ENCODE measurements at places on chromosomes 3 and 15. TPM values are rescaled to one million over a fixed set of nuclear protein-coding genes. Genes with fewer than 3 reads are reported as not detected.

Gene GOLGA6L7
- not detected for total RNA-seq

Gene STXBP5L
- total RNA-seq, result 0.18 TPM

Gene RBSN
- 16.0 TPM for total RNA-seq

Gene ARGFX
- not detected for total RNA-seq

Gene SMAD3
- 134 TPM for total RNA-seq

Gene ZNF80
- not detected for total RNA-seq

Data from esophagus squamous epithelium (tissue), 5 donors.